ENCODE measurements at places on chromosomes 4 and X.

DNA sequence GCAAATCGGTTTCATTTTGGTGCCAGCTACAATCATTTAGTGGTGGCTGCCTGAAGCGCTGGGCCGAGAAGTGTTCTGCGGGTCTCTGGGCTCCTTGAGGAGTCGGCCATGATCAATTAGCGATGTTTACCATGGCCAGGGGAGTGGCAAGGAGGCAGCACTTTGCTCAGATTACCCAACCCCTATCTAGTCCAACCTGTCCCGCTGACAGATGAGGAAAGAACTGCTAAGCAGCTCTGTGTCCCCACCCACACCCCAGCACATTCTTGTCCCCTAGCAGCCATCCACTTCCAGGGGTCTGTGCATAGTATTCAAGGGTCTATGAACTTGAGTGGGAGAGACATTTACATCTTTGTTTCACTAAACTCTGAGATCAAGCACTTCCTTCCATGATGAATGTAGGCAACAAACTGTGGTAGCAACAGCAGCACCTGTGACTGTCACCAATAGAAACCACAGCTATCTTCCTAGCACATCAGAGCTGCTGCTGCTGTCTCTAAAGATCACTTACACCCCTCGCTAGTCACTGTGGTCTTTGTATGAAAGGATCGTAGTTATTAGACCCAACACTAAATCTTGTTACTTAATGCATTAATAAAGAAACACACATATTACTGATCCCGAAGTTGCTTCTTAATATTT lies 331.6 kb downstream of the BCOR start:
- DNase-seq, result no peak

- peak; percentile 76 for DNase-seq
Observed at GRCh38 chr4:48909697-48910096, 3.1 kb upstream of the OCIAD2 start.

DNA sequence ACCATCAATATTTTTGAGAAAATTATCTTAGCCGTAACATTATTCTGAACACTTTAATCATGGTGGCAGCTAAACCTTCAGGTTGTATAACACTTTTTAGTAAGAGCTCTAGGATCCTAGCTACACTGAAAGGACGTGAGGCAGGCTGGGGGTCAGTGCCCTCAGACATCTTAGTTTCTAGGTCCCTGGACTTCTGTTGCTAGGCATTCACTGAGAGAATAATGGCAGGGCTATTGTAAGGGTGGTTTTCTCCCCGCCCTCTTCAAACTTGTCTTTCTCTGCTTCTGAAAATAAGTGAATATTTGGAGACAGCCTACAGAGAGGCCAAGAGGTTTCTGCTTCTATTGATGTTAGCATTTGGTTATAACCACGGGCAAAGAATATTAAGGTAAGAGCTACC lies 15.4 kb upstream of the MMRN1 start:
- DNase-seq, result no peak

DNA sequence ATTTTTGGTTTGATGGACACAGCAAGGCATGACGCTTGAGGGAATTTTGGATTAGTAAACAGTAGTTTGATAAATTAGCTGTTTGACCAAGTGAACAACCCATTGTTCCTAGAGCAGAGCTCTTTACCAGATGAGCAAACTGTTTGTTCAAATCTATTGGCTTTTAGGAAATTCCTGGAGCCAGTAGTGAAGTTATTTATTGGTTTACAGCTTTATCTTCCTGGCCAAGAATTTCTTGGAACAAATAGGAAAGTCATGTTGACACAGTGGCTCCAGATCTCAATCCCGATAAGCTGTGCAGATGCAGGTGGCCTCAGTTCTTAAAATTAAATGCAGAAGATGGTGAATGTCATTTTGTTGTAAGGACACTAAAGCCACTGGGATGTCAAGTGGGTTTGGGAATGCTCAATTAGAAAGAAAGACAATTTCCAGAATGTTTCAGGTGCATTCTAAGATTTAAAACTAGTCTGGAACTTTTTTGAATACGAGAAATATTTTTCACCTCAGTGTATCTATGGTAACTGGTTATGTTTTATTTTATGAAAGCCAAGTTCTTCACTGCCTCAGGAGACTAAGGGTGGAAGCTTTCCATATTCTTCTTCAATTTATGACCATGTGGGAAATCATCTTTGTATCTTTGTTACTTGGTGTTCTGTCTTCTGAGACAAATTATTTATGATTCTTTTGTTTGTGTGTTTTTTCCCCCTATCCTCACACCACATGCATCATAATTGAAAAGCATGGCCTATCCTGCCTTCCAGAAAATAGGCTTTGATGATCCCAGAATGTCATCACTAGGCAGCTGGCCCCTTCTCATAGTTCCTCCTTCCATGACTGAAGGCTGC lies 554.5 kb downstream of the STIM2 start:
- DNase-seq, result no peak
